ENCODE measurements at places on chromosomes 5 and 9.
A peak's percentile ranks its signal among the peaks of the same experiment; 100 is the strongest.

GRCh38 chr5:59107692-59108091, 524.8 kb downstream of the RAB3C start:
- DNase-seq: peak; percentile 75

GRCh38 chr5:11069041-11069440, 308.0 kb upstream of the DAP start:
- no peak for DNase-seq

- DNase-seq: peak; percentile 80
These were observed 97.3 kb downstream of the SIL1 start for GRCh38 chr5:139100825-139101224.

- peak; percentile 12 for DNase-seq
These were observed 923 bp downstream of the RECK start for GRCh38 chr9:36037549-36038122.

DNA sequence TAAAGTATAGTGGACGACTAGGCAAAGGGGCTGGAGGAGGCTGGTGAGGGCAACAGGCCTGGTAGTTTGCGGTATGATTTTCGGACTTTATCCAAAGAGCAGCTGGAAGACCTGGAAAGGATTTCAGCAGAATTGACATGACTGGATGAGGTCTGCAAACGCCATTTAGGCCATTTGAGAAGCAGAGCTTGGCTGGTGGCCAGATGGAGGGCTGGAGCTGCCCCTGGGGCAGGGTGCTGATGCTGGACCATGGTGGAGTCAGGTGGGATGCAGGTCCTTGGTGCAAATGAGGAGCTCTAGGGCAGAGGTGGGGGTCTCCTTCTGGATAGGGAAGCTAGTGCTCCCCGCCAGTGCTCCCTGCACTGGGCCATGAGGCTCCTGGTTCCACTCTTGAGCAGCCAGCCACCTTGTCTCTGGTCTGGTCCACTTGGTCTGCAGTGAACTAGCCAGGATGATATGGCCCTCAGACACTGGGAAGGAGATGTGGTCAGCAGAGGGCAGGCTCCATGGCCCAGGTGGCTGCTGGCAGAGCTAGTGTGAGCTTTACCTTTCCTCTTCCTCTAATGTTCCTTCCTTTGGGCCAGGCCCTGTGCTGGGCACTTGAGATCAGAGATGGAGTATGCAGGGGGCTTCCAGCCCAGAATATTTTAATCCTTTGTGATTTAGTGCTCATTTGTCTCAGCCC, 31.4 kb downstream of the COL27A1 start:
- DNase-seq: no peak

- no peak for DNase-seq
These were observed 21.5 kb downstream of the MELK start for GRCh38 chr9:36594213-36594612.

DNA sequence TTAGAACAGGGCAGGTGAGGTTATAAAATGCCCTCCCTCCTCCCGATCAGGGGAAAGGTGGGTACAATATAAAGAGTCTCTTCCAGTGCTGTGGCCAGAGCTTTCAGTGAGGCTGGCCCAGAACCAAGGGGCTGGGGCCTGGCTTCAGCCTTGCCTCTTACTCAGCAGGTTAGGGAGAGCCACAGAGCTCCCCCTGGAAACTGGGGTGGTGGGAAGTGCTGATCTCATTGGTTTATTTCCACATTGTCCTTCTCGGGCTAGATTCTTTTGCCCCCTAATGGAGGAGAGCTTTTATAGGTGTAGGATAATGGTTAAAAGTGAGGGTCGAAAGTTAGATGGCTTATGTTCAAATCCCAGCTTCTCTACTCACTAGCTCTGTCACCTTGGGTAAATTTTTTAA, 186.7 kb upstream of the TBC1D2 start:
- DNase-seq: no peak

Data from epithelial cell of esophagus (primary cell).